Activated T-helper 17 cell treated with anti-CD3 and anti-CD28 coated beads, Interleukin-2, amount 50 U/mL, for 72 hours (primary cell): ENCODE measurements at places on chromosomes 11 and 22. TPM values are rescaled to one million over a fixed set of nuclear protein-coding genes. Genes with fewer than 3 reads are reported as not detected.

CBL gene
- total RNA-seq: 41.7 TPM

SLC3A2 gene
- 287 TPM for total RNA-seq

TPH1 gene
- 0.19 TPM for total RNA-seq

OR51B2 gene
- 0.29 TPM for total RNA-seq

PNPLA3 gene
- 0.13 TPM for total RNA-seq

C11orf87 gene
- total RNA-seq: not detected

OR8G1 gene
- not detected for total RNA-seq

MPZL3 gene
- 111 TPM for total RNA-seq

SLC5A12 gene
- not detected for total RNA-seq

UCP3 gene
- 6.6 TPM for total RNA-seq
